Psoas muscle (tissue), 8 donors: ENCODE measurements at places on chromosomes 2 and 18. TPM values are rescaled to one million over a fixed set of nuclear protein-coding genes. Genes with fewer than 3 reads are reported as not detected.

Gene ARPC2
- total RNA-seq: 218 TPM

Gene B4GALT6
- 13.3 TPM for total RNA-seq

Gene USP34
- 71.5 TPM for total RNA-seq

Gene CRYBA2
- not detected for total RNA-seq

Gene FMNL2
- total RNA-seq: 11.0 TPM

Gene KCNG3
- total RNA-seq: not detected

Gene GDF7
- total RNA-seq: 0.30 TPM

Gene NT5DC4
- not detected for total RNA-seq

- H3K36me3 ChIP-seq: no peaks in the 10 kb centered on the region
- H3K4me3 ChIP-seq: no peak overlapping the region
- H3K27me3 ChIP-seq: no peaks in the 10 kb centered on the region
- H3K27ac ChIP-seq: no peak overlapping the region
- H3K4me1 ChIP-seq: peaks cover 5% of the 10 kb centered on the region
Measured at GRCh38 chr2:212409560-212409959, 129.0 kb downstream of the ERBB4 start.

DNA sequence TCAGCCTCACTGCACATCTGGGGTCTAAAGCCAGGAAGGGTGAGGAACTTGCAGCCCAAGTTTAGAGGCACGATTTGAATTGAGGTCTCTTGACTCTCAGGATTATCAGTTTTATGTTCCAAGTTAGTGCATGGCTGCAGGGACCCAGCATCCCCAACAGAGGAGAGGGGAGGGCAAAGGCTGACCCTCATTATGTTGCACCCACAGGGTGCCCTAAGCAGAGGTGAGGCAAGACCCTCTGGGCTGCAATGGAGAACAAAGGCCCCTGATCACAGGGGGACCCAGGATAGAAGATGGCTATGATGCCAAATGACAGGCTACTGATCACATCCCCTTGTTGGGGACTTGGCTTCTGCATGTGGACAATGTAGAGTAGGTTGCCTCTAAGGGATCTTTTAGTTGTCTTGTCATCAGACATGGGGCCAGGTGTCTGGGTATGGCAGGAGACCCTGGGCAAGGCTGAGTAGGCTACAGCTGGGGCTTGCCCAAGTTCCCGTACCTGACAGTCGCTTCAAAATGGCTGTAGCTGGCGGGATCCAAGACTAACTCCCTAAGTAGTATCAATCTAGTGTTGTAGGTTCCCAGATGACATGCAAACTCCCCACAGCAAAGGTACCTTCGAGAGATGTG lies 4.5 kb upstream of the GDF7 start:
- H3K4me3 ChIP-seq: no peak overlapping the region
- peaks cover 4% of the 10 kb centered on the region for H3K4me1 ChIP-seq
- H3K27ac ChIP-seq: no peak overlapping the region
- no peaks in the 10 kb centered on the region for H3K36me3 ChIP-seq
- DNase-seq: no peak
- H3K27me3 ChIP-seq: no peaks in the 10 kb centered on the region

GRCh38 chr2:225429717-225430116 lies 30.2 kb downstream of the NYAP2 start:
- no peaks in the 10 kb centered on the region for H3K4me1 ChIP-seq
- H3K27ac ChIP-seq: no peak overlapping the region
- H3K4me3 ChIP-seq: no peak overlapping the region
- no peaks in the 10 kb centered on the region for H3K27me3 ChIP-seq
- DNase-seq: no peak

- H3K27me3 ChIP-seq: no peaks in the 10 kb centered on the region
- H3K4me1 ChIP-seq: no peaks in the 10 kb centered on the region
- no peak overlapping the region for H3K27ac ChIP-seq
- no peaks in the 10 kb centered on the region for H3K36me3 ChIP-seq
Measured at GRCh38 chr2:117745537-117745936, 69.0 kb upstream of the DDX18 start.

- H3K27me3 ChIP-seq: no peaks in the 10 kb centered on the region
- no peak for DNase-seq
- no peaks in the 10 kb centered on the region for H3K36me3 ChIP-seq
- H3K27ac ChIP-seq: no peak overlapping the region
- H3K4me3 ChIP-seq: no peak overlapping the region
Measured at GRCh38 chr18:6269660-6270332, 144.9 kb downstream of the L3MBTL4 start.

- no peak for DNase-seq
- H3K4me3 ChIP-seq: no peak overlapping the region
- H3K27ac ChIP-seq: no peak overlapping the region
- peaks cover 62% of the 10 kb centered on the region for H3K36me3 ChIP-seq
- no peaks in the 10 kb centered on the region for H3K27me3 ChIP-seq
Measured at GRCh38 chr2:96847586-96847985, 3.8 kb upstream of the ANKRD23 start.

DNA sequence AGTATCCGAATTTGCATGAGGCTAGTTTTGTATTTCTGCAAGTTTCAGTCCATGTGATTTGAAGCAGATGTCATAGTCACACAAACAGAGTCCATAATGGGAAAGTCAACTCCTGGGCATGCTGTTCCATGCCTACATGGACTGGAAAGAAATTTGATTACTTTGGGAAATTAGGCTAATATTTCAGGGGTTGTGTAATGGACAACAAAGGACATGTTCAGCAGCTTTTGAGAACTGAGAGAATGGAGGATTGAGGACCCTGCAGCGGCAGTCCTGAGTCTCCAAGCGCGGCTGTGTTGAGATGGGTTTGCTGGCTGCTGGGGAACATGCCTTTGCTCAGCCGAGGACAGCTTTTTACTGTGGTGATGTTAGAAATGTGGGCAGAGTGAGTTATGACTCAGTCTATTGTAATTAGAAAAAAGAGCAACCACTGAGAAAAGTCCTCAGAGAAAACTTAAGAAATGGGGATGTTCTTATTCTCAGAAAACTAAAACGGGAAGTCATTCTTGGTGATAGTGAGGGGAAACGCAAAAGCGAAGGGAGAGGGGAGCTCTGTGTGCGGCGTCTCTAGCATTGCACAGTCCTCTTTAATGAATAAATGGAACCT lies 149.2 kb downstream of the FAM210A start:
- no peaks in the 10 kb centered on the region for H3K36me3 ChIP-seq
- H3K4me3 ChIP-seq: no peak overlapping the region
- H3K27ac ChIP-seq: no peak overlapping the region

DNA sequence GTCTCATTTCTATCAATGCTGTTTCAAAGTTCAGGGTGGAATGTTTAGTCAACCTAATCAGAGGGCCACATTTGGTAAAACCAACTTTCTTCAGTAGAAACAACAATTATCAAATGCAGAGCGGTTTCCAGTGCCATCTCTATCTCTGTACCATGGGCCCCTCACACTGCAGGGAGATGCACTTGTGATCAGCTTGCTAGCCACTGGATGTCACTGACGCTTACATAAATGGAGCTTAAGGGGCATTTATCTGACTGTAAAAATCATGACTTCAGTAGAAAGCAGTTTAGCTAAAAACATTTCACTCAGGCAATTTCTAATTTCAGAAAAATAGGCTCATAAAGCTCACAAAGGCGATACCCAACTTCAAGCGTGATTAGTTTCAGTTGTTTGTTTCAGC lies 678.0 kb downstream of the ZEB2 start:
- H3K36me3 ChIP-seq: no peaks in the 10 kb centered on the region
- H3K4me3 ChIP-seq: no peak overlapping the region
- no peak for DNase-seq

DNA sequence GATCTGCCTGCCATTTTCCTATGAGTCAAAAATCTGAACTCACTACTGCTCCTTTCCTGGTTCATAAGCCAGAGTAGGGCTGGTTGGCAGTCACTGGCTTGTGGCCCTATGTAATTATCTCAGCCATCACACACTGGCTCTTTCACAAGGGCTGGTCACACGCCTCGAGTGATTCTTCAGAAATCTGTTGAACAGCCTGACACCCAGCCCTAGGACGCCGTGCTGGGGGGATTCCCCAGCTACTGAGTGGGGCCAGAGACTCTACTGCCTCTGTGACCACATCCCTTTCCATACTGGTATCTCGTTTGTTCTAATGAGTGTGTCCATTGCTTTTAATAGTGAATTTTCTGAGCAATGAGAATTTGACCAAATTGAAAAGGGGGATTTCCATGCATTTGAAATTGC lies 45.8 kb upstream of the RBM44 start:
- H3K4me3 ChIP-seq: no peak overlapping the region
- no peaks in the 10 kb centered on the region for H3K27me3 ChIP-seq
- peaks cover 13% of the 10 kb centered on the region for H3K36me3 ChIP-seq
- H3K27ac ChIP-seq: no peak overlapping the region
- H3K4me1 ChIP-seq: peaks cover 16% of the 10 kb centered on the region

- no peak overlapping the region for H3K27ac ChIP-seq
- DNase-seq: no peak
- H3K4me1 ChIP-seq: no peaks in the 10 kb centered on the region
- H3K36me3 ChIP-seq: no peaks in the 10 kb centered on the region
Measured at GRCh38 chr2:165640247-165640929, 153.7 kb downstream of the GALNT3 start.

DNA sequence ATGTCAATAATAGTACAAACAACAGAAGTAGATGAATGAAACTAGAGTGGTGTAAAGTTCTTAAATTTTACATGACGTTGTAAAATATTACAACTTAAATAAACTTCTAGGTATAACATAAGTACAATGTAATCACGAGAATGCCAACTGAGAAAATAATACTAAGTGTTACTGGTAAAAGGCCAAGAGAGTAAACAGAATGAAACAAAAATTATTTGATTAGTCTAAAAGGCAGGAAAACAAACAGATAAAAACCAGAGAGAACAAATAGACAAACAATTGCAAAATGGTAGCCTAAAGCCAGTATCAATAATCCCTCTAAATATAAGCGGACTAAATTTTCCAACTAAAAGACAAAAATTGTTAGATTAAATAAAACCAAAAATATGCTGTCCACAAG lies 71.9 kb downstream of the SMAD2 start:
- peaks cover 28% of the 10 kb centered on the region for H3K4me1 ChIP-seq
- no peak for DNase-seq
- H3K27ac ChIP-seq: no peak overlapping the region
- H3K36me3 ChIP-seq: peaks cover 5% of the 10 kb centered on the region
- H3K27me3 ChIP-seq: no peaks in the 10 kb centered on the region
- H3K4me3 ChIP-seq: no peak overlapping the region

GRCh38 chr2:88471083-88471942 lies 18.8 kb upstream of the FOXI3 start:
- H3K27me3 ChIP-seq: no peaks in the 10 kb centered on the region
- no peak overlapping the region for H3K4me3 ChIP-seq
- no peak for DNase-seq
- H3K36me3 ChIP-seq: no peaks in the 10 kb centered on the region
- H3K4me1 ChIP-seq: no peaks in the 10 kb centered on the region
- no peak overlapping the region for H3K27ac ChIP-seq

DNA sequence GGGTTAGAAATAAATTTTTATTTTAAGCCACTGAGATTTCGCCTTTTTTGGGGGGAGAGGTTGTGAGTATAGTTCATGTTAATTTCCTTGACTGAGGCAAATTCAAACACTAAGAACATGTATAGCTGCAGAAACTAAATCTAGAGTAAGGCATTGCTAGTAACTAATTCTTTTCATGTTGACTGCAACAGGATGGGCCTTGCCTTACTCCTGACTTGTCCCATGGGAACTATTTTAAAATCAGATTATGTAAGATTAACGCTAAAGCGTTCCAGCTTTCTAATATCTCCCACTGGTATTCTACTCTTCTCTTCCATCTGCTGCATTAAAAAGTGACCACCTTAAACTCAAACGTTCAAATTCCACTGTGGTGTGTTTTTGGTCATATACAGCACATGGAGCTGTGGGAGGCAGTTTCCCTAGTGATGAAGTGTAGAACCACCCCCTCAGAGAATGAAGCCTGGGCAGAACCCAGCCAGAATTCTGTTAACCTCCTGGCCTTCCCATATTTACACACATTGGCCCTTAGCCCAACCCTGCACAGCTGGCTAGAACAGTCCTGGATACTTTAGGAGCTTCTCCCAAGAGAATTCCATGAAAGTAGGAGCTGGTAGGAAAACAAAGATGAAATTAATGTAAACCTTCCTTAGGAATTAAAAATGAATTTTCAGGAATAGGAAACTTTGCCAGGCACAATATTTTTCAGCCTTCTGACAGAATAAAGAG lies 687.8 kb downstream of the SLC4A3 start:
- H3K27ac ChIP-seq: no peak overlapping the region
- no peaks in the 10 kb centered on the region for H3K36me3 ChIP-seq
- no peak overlapping the region for H3K4me3 ChIP-seq
- no peaks in the 10 kb centered on the region for H3K27me3 ChIP-seq
- H3K4me1 ChIP-seq: no peaks in the 10 kb centered on the region
- DNase-seq: no peak

DNA sequence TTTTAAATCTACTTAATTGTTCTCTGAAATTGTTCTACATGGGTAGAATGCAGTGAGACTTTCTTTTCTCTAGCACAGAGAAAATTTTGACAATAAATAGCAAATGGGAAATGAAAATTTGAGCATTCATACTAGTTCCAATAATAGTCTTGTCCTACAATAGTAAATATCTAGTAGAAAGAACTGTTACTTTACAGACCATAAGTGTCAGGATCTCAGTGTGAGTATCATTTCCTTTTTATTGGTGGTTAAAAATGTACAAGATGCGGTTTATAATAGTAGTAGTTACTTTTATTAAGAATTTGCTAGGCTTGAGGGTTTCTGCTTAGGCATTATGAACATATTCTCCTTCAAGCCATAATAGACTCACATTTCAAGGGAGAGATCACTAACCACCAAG lies 43.2 kb downstream of the KCNE4 start:
- H3K4me3 ChIP-seq: no peak overlapping the region
- no peak overlapping the region for H3K27ac ChIP-seq

DNA sequence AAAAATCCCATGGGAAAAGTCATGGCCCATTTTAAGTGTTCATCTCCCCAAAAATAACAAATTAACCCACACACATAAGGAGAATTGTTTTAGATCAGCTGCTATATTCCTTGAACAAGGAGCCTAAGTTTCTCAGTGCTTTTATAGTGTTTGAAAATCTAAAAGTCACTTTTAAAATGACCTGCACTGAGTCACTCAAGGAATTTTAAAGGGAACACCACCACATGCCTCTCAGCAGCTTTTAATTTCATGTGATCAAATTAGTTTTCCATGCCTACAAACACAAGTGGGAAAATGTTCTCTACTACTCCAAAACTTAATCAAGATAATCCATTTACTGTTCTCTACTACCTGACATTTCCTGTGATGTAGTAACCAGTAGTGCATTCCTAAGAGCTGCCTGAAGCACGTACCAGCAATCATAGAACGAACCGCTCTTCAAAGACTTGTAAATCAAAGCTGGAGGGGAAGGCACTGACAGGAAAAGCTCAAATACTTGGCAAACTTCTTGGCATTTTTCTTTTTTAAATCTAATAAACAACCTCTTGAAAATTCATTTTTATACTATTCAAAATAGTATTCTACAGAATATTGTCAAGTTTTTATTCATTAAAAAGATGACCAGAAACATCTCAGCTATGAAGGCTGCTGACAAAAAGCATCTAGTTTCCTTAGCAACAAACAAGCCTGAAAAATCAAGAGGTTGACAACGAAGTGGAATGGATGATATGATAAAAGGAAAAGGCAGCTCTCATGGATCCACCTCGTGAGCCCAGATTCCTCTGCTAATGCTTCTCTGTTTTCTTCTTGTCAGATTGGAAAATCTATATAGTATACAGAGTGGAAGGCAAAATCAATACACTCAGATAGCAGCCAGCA lies 37.2 kb downstream of the LRPPRC start:
- H3K4me3 ChIP-seq: no peak overlapping the region
- no peaks in the 10 kb centered on the region for H3K4me1 ChIP-seq
- peaks cover 99% of the 10 kb centered on the region for H3K36me3 ChIP-seq
- H3K27ac ChIP-seq: no peak overlapping the region

GRCh38 chr2:24521975-24522639 lies 31.1 kb downstream of the NCOA1 start:
- no peak overlapping the region for H3K27ac ChIP-seq
- DNase-seq: no peak
- H3K4me1 ChIP-seq: peaks cover 20% of the 10 kb centered on the region
- H3K36me3 ChIP-seq: no peaks in the 10 kb centered on the region
- H3K27me3 ChIP-seq: no peaks in the 10 kb centered on the region
- H3K4me3 ChIP-seq: no peak overlapping the region
